Activated naive CD8-positive, alpha-beta T cell treated with anti-CD3 and anti-CD28 coated beads, Interleukin-2, amount 10 ng/mL, durations not matched to agents 7 days and 5 days (primary cell): ENCODE measurements at places on chromosomes 11 and 22. TPM values are rescaled to one million over a fixed set of nuclear protein-coding genes. Genes with fewer than 3 reads are reported as not detected.

Gene GGTLC2
- total RNA-seq = not detected

Gene SCGB2A2
- total RNA-seq = not detected

Gene LDHAL6A
- total RNA-seq = not detected

Gene PTGDR2
- total RNA-seq = 2.5 TPM

Gene PANX3
- total RNA-seq = not detected

GRCh38 chr11:78310500-78310909 lies 107.1 kb downstream of the GAB2 start:
- peaks cover 2% of the 10 kb centered on the region for H3K36me3 ChIP-seq
- H3K27ac ChIP-seq = no peak overlapping the region
- peaks cover 18% of the 10 kb centered on the region for H3K4me1 ChIP-seq
- no peak overlapping the region for H3K4me3 ChIP-seq
- H3K27me3 ChIP-seq = peaks cover 9% of the 10 kb centered on the region

- H3K27ac ChIP-seq = peak overlapping the region; percentile 45
- H3K27me3 ChIP-seq = no peaks in the 10 kb centered on the region
- peaks cover 10% of the 10 kb centered on the region for H3K4me1 ChIP-seq
- peak; percentile 33 for DNase-seq
- peak overlapping the region; percentile 97 for H3K4me3 ChIP-seq
Measured at GRCh38 chr22:50505776-50506610, 1.5 kb downstream of the LMF2 start.

DNA sequence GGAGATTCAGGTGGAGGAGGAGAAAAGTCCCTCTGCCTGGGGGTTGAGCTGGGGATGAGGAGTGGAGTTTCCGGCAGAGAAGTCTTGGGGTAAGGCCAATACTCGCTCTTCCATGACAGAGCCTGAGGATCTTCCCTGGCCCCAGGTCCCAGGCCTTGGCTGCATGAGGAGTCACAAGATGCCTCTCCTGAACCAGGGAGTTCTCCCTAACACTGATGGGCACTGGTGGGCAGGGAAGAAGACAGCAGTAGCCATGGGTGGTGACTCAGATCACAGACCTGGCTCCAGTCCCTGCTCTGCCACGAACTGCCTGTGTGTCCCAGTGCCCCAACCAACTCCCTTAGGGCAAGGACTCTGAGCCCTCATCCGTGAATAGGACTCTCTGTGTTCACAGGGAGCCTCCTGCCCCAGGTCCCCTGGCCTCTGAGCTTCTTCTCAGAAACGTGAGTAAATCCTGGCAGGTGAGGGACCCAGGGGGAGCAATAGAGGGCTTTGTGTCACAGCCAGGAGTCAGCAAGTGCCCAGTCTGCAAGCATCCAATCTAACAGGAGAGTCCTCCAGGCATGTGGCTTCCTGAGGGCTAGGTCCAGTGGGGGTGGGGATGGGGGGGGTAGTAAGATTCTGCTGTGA lies 45.5 kb upstream of the FTH1 start:
- H3K4me1 ChIP-seq = peaks cover 8% of the 10 kb centered on the region
- no peak for DNase-seq
- no peak overlapping the region for H3K4me3 ChIP-seq

- H3K36me3 ChIP-seq = no peaks in the 10 kb centered on the region
- no peaks in the 10 kb centered on the region for H3K4me1 ChIP-seq
- no peaks in the 10 kb centered on the region for H3K27me3 ChIP-seq
- no peak overlapping the region for H3K4me3 ChIP-seq
- DNase-seq = no peak
Measured at GRCh38 chr11:87849216-87849615, 326.0 kb downstream of the RAB38 start.

GRCh38 chr22:17710023-17710422 lies 64.2 kb downstream of the BID start:
- no peak overlapping the region for H3K4me3 ChIP-seq
- H3K27ac ChIP-seq = no peak overlapping the region
- peaks cover 13% of the 10 kb centered on the region for H3K36me3 ChIP-seq
- DNase-seq = no peak
- peaks cover 14% of the 10 kb centered on the region for H3K4me1 ChIP-seq

GRCh38 chr22:19214078-19214473 lies 35.5 kb upstream of the SLC25A1 start:
- H3K4me1 ChIP-seq = peaks cover 6% of the 10 kb centered on the region
- peaks cover 31% of the 10 kb centered on the region for H3K27me3 ChIP-seq
- H3K4me3 ChIP-seq = no peak overlapping the region
- DNase-seq = no peak
- no peak overlapping the region for H3K27ac ChIP-seq

GRCh38 chr11:113286009-113286408 lies 28.4 kb upstream of the TTC12 start:
- no peak overlapping the region for H3K4me3 ChIP-seq

DNA sequence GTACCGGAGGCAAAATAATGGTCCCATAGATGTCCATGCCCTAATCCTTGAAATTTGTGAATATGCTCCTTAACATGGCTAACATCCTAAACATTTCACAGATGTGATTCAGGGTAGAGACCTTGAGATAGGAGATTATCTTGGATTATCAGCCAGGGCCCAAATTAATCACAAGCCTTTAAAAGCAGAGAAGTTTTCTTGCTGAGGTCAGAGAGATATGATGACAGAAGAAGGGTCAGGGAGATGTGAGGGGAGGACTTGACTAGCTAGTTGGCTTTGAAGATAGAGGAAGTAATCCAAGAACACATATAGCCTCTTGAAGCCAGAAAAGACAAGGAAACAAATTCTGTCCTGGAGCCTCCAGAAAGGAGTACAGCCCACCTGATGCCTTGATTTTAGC lies 19.1 kb upstream of the FDX1 start:
- no peak overlapping the region for H3K27ac ChIP-seq
- DNase-seq = no peak
- no peaks in the 10 kb centered on the region for H3K4me1 ChIP-seq
- H3K36me3 ChIP-seq = no peaks in the 10 kb centered on the region
- H3K27me3 ChIP-seq = peaks cover 5% of the 10 kb centered on the region
- no peak overlapping the region for H3K4me3 ChIP-seq

- H3K27me3 ChIP-seq = peaks cover 1% of the 10 kb centered on the region
- H3K36me3 ChIP-seq = no peaks in the 10 kb centered on the region
- DNase-seq = no peak
- no peak overlapping the region for H3K4me3 ChIP-seq
- no peak overlapping the region for H3K27ac ChIP-seq
Measured at GRCh38 chr11:81995889-81996288, 737.8 kb downstream of the FAM181B start.

- H3K27me3 ChIP-seq = no peaks in the 10 kb centered on the region
- H3K4me1 ChIP-seq = peaks cover under 1% of the 10 kb centered on the region
Measured at GRCh38 chr22:23159291-23159630, 14.0 kb downstream of the RAB36 start.

DNA sequence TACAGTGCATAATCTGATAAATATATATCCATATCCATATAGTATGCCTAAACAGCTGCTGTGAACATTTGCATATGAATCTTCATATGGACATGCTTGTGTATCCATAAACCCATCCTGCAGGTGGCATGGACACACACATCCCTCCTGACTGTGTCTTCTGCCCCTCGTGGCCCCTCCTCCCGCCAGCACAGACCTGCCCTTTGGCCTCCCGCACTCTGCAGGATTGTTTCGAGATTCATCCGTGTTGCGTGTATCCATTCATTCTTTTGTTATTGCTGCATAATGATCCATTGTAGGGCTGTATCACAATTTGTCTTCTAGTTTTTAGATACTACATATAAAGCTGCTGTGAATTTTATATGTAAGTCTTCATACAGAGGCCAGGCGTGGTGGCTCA lies 24.0 kb downstream of the ZBED4 start:
- H3K27me3 ChIP-seq = no peaks in the 10 kb centered on the region
- H3K4me3 ChIP-seq = no peak overlapping the region
- H3K27ac ChIP-seq = no peak overlapping the region
- DNase-seq = no peak

GRCh38 chr22:29994027-29994715 lies 86.1 kb upstream of the HORMAD2 start:
- H3K4me1 ChIP-seq = peaks cover 2% of the 10 kb centered on the region
- no peak overlapping the region for H3K27ac ChIP-seq
- peaks cover 2% of the 10 kb centered on the region for H3K36me3 ChIP-seq
- H3K27me3 ChIP-seq = no peaks in the 10 kb centered on the region
- H3K4me3 ChIP-seq = no peak overlapping the region

Gene INS
- total RNA-seq = not detected

DNA sequence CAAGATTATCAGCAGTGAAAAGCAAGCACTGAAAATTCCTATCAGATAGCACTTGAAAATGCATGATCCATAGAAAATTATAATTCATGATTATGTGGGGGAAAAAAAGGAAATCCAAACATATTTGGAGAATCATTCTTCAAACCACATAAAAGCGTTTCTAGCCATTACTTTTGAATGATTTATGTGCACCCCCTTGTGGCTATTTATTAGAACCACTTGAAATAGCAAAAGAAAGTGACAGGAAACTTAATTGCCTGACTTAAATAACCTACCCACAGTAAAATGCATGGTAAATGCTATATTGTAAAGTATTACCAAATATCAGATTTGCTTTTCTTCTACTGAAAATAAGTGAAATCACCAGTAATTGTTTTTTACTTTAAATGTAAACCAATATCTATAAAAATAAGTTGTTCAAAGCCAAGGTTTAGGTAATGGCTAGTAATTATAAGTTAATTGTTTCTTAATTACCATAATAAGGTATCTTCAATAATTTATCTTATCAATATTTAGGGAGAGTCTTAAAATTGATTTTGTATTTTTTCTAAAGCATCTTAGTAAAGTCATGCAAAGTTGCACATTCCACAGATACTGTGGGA lies 168.5 kb downstream of the ARHGAP42 start:
- H3K4me3 ChIP-seq = no peak overlapping the region
- H3K27ac ChIP-seq = no peak overlapping the region
- no peaks in the 10 kb centered on the region for H3K36me3 ChIP-seq
- H3K4me1 ChIP-seq = no peaks in the 10 kb centered on the region

GRCh38 chr22:47043835-47044721 lies 281.6 kb downstream of the TBC1D22A start:
- H3K27me3 ChIP-seq = no peaks in the 10 kb centered on the region
- DNase-seq = no peak
- no peak overlapping the region for H3K4me3 ChIP-seq

Gene FAM180B
- not detected for total RNA-seq
